ENCODE measurements at places on chromosomes 6 and 20.
A peak's percentile ranks its signal among the peaks of the same experiment; 100 is the strongest.

DNA sequence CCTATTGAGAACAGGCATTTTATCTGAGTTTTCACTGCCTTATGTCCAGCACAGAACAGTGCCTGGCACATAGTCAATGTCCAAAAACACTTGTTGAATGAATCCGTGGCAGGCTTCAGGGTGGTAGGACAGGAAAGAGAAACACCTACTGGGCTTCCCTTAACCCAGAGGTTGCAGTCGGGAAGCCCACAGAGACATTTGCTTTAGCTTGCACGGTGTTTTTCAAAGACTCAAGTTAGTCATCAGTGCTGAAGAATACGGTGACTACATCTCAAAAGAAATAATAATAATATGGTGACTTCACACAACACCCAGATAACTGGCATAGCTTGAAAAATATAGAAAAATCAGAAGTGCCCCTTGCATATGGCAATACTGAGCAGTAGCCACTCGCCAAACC is 160.4 kb downstream of the CD83 start:
- DNase-seq: no peak

DNA sequence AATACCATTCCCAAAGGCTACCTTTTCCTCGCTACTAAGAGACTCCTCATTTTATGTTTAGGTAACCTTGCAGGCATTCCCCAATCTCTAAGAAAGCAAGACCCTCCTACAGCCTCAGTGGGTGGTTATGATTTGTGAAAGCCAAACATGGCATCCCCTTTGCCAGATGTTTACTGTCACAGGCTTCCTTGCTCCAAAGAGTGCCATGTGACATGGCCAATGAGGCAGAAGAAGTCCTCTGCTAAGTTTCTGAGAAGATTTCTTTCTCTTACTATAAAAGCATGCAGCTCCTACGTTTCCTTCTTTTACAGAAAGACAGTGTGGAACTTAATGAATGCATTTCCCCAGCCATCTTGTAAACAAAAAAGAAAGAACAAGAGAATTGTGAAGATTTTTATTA is 688.2 kb downstream of the TBC1D32 start:
- no peak for DNase-seq

DNA sequence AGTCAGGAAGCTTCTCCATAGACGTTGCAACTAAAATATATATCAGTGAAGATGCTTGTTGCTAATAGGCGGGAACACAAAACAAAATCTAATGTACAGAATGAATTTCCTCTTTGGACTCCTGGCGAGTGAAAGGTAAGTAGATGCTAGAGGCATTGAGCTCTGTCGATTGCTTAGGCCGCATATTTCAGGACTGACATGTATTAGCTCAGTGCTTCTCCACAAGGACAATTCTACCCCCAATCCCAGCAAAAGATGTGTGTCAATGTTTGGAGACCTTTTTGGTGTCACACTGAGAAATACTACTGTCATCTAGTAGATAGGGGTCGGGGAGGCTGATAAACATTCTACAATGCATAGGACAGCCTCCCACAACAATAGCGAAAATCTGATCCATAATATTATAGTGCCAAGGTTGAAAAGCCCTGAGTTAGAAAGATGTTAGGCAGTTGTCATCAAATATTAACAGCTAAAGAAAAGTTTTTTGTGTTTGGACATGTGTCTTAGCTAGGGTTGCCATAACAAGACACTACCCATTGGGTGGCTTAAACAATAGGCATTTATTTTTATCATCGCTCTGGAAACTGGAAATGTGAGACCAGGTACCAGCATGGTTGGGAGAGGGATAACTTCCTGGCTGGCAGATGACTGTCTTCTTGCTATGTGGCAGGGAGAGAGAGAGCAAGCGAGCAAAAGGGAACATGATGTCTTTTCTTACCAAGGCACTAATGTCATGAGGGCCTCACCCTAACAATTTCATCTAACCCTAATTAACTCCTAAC is 48.0 kb upstream of the BCAS1 start:
- DNase-seq: no peak

- DNase-seq: no peak
Measured at GRCh38 chr6:118641042-118641441, 10.3 kb downstream of the CEP85L start.

- no peak for DNase-seq
Measured at GRCh38 chr6:18221288-18221615, 43.1 kb downstream of the DEK start.

GRCh38 chr20:41183391-41183790 is 46.0 kb downstream of the PLCG1 start:
- no peak for DNase-seq

DNA sequence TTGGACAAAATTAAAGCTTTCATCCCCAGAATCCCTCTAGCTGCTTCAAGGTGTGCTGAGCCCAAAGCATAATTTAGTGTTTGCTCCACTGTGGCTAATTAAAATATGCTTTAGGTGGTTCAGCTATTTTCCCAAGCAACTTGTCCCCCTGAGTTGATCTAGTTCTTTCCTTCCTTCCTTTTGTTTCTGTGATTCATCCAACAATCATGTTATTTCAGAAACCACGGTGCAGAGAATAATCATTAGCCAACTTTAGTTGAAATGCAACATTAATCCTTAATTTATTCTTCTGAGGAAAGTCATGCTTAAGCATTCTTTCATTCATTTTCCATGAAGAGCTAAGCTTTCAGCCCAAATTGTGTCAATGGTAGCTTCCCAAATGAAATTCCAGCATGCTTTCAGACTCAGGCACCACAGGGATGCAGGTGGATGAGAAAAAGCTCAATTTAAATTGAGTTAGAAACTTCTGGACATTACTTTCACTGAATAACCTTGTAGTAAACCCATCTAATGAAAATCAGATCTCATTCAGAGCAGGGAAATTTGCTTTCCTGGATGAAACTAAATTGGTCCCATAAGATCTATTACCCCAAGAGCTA is 209.0 kb upstream of the NT5E start:
- DNase-seq: no peak

GRCh38 chr6:159595173-159595572 is 97.9 kb downstream of the SOD2 start:
- no peak for DNase-seq

DNA sequence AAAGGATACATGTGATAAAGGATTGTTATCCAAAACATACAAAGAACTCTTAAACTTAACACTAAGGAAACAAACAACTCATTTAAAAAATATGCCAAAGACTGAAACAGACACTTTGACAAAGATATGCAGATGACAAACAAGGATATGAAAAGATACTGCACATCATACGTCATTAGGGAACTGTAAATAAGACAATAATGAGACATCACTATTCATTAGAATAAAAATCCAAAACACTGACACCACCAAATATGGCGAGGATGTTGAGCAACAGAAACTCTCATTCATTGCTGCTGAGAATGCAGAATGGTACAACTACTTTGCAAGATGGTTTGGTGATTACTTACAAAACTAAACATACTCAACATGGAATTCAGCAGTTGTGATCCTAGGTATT is 156.5 kb upstream of the FOXA2 start:
- DNase-seq: no peak

DNA sequence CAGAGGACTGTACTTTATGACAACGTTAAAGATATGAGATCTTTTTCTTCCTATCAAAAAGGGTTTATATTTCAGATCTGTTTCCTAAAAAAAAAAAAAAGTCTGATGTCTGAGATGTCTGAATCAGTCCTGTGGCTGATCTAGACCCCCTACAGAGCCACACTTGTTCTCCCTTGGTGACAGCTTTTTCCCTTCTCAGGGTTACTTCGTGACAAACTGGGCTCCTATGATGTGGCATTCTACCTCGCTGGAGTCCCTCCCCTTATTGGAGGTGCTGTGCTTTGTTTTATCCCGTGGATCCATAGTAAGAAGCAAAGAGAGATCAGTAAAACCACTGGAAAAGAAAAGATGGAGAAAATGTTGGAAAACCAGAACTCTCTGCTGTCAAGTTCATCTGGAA is 134.5 kb downstream of the SLC16A10 start:
- no peak for DNase-seq

GRCh38 chr6:156319707-156320106 is 457.5 kb upstream of the ARID1B start:
- DNase-seq: no peak

DNA sequence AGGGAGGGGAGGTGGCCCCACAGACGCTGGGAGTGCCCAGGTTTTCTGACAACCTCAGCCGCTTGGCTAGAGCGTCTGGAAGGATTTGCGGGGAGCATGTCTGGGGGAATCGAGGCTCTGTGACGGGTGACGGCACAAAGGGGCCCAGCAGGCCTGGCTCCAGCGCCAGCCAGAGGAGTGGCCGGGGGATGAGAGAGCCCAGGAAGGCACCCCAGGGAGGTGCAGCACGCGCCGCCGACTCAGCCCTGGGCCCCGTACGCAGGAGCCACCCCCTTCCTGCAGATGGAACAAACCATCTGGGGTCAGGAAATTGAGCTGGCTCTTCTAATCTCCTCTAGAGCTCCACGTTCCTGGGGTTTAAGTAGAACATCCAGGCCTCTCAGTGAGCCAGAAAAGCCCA is 5.9 kb upstream of the SLCO4A1 start:
- DNase-seq: no peak

- no peak for DNase-seq
Measured at GRCh38 chr6:5670381-5670780, 336.3 kb downstream of the NRN1 start.

- DNase-seq: peak; percentile 84
Measured at GRCh38 chr6:82045965-82046756, 201.4 kb downstream of the IBTK start.

DNA sequence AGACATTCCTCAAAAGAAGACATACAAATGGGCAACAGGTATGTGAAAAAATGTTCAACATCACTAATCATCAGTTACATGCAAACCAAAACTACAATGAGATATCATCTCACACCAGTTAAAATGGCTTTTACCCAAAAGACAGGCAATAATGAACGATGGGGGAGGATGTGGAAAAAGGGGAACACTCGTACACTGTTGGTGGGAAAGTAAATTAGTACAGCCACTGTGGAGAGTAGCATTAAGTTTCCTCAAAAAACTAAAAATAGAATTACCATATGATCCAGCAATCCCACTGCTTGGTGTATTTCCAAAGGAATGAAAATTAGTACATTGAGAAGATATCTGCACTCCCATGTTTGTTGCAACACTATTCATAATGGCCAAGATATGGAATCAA is 8.6 kb upstream of the TMEM170B start:
- no peak for DNase-seq

DNA sequence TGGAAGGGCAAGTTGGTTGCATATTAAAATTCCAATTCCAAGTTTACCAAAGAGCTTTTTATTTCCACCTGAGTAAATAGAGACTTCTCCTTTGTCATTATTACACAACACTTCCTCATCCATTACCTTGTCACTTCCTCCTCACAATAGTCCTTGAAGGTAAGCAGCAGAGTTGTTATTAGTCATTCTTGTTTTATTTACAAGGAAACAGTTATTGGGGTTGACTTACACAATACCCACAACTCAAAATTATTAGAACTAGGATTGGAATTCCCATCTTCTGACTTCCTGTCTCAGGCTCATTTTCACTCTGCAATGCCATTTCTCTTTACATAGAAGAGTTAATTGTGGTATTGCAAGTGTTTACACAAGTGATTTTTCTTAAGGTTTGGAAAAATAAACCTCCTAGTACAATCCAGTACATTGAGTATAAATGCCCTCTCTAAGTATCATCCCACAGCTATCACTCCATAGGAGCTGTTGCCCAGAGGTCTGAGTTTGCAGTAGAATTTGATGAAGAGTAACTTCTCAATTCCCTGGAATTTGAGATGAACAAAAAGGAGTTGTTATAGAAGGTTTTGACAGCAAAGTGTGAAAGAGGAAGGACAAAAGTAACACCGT is 28.9 kb upstream of the MTRF1L start:
- DNase-seq: no peak

- DNase-seq: no peak
Measured at GRCh38 chr6:5119090-5119951, 34.2 kb downstream of the PPP1R3G start.

DNA sequence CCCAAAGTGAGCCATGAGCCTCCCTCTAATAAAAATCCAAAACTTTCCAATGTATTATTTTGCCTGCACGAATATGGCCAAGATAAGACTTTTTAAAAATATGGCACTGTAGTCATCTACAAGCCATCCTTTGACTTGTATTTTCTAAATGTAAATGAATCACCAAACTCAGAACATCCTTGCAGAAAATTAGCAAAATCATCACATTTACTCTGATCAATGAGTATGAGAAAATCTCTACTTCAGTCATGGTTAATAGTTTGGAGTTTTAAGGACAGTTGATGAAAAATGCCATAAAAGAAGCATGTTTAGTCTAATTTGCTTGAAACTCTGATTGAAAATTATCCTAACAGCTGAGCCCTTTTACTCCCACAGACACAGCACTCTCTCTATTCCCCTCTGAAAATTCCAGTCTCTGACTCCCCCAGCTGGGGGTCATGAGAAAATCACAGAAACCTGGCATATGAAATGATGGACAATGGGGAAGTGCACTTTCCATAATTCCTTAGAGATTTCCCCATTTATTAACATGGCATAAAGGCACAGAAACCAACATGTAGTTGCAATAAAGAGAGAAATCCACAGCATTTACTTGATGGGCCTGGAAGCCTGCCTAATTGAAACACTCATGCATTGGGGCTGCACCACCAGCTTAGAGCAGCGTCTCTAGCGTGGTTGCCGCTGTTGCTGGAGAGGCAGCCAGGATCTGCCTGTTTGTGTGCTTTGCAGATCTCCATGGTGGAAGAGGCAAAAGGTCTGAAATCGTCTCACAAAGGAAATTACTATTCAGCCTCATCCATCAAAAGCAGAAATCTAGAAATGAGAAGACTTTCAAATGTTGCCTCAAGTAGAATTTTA is 214.0 kb downstream of the WDR27 start:
- no peak for DNase-seq

GRCh38 chr6:28282926-28283325 is 1.6 kb downstream of the PGBD1 start:
- no peak for DNase-seq

GRCh38 chr6:93394471-93394870 is 24.9 kb downstream of the EPHA7 start:
- no peak for DNase-seq

- no peak for DNase-seq
Measured at GRCh38 chr20:47397652-47398301, 41.3 kb upstream of the ZMYND8 start.

DNA sequence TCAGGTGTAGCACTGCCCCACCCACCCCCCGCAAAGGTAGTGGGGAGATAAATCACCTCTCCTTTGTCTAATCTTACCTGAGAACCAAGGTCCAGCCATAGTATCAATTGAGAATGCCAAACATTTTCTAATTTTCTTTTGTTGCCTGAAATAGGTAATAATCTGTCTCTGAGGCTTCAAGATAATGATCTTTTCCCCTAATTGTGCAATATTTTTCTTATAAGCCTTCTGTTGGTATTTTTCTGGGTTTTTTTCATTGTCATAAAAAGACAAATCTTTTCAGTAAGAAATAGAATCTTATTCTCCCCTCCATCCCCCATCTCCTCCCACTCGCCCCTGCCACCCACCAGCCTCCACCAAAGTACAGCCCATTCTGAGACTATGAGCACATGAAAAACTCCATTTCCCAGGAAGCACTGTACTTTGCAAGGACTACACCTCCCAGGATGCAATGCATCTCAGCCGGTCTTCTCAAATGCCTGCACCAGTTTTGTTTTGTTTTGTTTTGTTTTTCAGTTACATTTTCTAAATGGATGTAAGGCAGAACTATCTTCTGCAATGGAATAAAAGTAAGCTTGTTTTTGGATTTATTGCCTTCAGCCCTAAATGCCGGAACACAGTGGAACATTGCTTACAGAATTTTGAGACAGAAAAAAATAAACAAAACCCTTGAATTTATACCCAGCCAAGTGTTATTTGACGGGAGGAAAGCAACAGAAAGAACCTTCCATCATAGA is 268.0 kb downstream of the TFAP2A start:
- no peak for DNase-seq

- DNase-seq: no peak
Measured at GRCh38 chr6:33746036-33746600, 587 bp downstream of the IP6K3 start.

GRCh38 chr20:59938221-59938620 is 1.9 kb downstream of the PPP1R3D start:
- DNase-seq: no peak
